ENCODE measurements at places on chromosomes 5 and 9.

- no peak for DNase-seq
These were observed 16.0 kb upstream of the PAPPA start for GRCh38 chr9:116137581-116137980.

DNA sequence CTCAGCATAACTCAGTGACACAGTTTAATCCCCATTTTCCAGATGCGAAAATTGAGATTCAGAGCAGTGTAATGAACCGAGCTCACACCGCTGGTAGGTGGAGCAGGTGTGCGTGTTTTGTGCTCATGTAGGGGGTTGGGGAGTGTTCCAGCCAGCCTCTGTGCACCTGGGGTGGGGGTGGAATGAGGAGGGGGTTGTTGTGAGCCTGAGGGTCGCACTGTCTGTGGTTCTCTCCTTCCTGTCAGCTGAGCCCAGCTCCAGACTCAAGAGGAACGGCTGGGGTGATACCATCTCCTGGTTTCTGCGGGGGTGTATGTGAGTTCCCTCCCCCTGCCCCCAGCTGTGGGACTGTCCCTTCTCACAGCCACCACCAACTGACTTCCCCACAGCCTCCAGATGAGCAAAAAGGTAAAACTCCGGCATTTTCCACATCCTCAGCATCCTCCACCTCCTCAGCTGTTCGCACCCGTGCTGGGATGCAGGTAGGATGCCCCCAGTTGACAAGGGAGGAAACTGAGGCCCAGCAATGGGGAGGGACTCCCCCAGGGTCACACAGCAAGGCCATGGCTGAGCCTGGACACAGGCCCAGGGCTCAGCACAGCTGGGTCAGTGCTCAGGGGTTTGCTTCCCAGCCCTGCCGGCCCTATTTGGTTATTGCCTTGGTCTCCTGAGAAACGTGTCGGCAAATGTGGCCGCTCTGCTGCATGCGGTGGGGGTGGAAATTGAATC is 2.1 kb downstream of the SH2D3C start:
- DNase-seq: no peak

DNA sequence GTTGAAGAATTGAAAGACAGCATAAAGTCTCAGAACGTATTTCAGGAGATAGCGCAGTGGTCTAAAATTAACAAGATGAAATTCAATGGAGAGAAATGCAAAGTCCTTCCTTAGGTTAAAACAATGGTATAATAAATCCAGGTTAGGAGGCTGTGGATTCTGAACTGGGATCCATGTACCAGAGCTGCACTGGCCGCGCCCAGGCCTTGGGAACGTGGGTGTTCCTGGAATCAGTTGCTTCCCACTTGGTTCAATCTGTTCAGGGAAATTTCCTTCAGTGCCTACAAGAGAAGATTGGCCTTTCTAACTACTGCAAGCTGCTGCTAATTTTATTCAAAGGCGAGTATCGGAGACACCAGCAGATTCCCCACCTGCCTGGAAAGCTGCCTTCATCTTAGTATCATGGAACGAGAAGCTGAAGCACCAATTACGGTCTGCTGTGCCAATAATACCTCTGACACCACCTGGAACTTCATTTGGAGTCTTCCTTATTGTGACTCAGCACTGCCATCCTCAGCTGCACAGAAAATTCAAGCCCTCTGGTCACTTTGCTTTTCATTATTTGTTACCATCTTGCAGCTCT is 14.3 kb upstream of the CTNND2 start:
- no peak for DNase-seq

DNA sequence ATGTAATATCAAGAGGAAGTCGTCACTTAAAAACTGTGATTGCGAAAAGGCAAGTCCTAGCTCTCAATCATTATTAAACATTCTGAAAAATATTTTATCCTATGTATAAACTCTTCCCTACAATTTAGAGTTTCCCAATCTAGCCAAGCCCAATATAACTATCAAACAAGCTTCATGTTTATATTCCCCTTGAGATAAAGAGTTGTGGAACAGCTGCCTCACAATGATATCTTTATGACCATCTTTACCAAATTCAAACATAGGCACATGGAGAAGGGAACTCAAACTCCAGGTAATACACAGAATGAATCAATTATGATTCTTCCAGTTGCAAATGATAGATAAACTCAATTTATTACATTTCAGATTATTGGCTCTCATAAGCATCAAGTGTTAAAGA is 1468.7 kb downstream of the EFNA5 start:
- no peak for DNase-seq

- peak; percentile 60 for DNase-seq
These were observed at the start of gene CKMT2 for GRCh38 chr5:81233080-81233634. TSS of gene CKMT2 (plus strand) at chr5:81233322. CDS start at chr5:81251133, 17,811 bp downstream.

DNA sequence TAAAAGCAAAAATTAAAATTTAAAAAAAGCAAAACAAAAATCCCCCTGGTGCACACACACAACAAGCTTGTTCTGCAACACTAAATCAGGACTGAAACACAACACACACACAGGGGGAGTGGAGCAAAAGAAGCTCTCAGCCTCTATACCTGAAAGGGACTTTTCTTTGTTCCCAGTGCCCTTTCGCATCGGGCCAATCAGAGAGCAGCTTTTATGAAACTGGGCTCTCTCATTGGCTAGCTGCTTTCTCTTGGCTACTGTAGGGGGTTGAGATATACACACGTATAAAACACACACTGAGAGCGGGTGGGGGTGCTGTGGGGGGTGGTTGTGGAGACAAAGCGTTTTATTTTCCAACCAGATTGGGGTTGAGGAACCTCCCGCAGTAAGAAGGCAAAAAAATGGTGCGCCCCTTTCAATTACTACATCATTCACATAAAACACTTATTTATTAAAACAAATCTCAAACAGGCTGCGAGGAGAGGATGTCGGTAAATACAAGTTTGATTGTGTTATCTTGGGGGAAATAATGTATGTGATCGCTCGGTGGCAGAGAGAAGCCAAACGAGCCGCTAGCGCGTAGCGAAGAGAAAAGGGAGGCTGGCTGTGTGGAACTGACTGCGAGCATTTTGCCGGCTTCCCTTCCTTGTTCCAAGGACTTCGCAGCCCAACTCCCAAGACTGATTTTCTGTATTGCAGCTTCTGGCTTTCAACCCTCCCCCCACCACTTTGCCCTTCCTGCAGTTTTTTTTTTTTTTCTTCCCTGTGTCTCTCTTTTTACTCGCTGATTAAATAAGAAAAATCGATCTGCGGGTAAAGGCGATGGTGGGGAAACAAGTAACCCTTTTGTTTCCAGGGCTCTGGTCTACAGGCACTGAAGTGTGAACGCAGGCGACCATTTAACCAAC is 2.5 kb upstream of the ZNF608 start:
- DNase-seq: peak; percentile 95

DNA sequence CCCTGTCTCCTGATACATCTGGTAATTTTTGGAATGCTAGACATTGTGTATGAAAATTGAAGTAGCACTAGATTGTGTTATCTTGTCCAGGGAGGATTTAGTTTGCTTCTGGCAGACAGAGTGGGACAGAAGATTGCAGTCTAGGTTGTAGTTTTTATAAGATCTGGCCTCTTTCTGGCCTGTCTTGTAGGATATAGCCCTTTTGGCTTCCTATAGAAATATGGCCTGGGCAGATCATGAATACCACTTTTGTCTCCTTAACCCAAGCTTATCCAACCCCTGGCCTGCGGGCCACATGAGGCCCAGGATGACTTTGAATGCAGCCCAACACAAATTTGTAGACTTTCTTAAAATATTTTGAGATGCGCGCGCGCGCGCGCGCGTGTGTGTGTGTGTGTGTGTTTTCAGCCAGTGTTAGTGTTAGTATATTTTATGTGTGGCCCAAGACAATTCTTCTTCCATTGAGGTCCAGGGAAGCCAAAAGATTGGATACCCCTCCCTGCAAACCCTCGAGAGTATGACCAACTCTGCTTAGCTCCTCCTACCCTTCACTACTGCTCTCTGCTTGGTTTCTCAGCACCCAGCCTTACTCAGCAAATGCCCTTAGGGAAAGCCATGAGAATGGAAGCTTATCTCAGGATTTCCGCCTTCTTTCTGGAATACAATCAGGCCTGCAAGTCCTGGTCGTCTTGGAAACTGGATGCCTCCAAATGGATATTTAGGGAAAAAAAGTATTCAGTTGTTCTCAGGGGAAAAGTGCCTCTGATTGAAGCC is 26.5 kb downstream of the ANKRD33B start:
- peak; percentile 96 for DNase-seq

- DNase-seq: no peak
These were observed 212.1 kb downstream of the IZUMO3 start for GRCh38 chr9:24333629-24334028.

- DNase-seq: peak; percentile 57
These were observed 78.9 kb upstream of the PAPPA start for GRCh38 chr9:116074658-116075057.

- peak; percentile 56 for DNase-seq
These were observed 212.4 kb upstream of the C9orf72 start for GRCh38 chr9:27785714-27786100.

GRCh38 chr9:137590469-137591383 is at the start of gene ZMYND19:
TSS of gene ZMYND19 (minus strand) at chr9:137590512. CDS start at chr9:137590263, 249 bp downstream.
- peak; percentile 86 for DNase-seq

DNA sequence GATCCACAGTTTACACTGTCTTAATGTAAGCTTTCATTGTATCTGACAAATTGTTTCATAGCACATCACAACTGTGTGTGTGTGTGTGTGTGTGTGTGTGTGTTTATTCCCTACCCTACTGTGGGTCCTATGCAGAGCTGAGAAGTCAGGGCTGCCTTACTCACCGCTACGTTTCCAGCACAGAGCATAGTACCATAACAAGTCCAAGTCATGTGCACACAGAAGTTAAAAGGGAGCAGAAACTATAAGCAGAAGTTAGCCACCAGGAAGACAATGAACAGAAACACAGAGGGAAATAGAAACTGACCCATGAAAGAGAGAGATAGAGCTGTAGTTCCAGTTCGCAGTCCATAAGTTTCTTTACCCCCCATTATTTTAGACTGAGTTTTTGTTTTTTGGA is 38.2 kb upstream of the DMXL1 start:
- DNase-seq: no peak

DNA sequence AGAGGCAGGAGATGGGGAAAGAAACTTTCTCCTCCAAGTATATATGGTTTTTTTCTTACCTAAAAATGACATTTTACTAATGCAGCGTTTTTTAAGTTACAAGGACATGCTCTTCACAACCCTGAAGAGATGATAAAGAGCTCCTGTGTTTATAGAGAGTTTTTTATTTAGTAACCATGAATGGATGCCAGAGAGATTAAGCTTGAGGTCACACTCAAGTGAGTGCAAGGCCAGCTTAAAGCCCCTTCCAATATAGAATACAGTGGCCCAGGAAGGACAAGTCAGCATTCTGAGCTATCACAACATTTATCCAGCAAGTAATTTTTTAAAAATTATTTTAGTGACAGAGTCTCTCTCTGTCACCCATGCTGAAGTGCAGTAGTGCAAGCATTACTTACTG is 6.7 kb upstream of the HAVCR2 start:
- DNase-seq: no peak

- DNase-seq: no peak
These were observed 19.3 kb upstream of the CARTPT start for GRCh38 chr5:71699751-71700150.

- DNase-seq: no peak
These were observed 75.6 kb downstream of the LRSAM1 start for GRCh38 chr9:127526655-127527559.

- DNase-seq: no peak
These were observed 62.7 kb downstream of the MEGF10 start for GRCh38 chr5:127353327-127353726.

DNA sequence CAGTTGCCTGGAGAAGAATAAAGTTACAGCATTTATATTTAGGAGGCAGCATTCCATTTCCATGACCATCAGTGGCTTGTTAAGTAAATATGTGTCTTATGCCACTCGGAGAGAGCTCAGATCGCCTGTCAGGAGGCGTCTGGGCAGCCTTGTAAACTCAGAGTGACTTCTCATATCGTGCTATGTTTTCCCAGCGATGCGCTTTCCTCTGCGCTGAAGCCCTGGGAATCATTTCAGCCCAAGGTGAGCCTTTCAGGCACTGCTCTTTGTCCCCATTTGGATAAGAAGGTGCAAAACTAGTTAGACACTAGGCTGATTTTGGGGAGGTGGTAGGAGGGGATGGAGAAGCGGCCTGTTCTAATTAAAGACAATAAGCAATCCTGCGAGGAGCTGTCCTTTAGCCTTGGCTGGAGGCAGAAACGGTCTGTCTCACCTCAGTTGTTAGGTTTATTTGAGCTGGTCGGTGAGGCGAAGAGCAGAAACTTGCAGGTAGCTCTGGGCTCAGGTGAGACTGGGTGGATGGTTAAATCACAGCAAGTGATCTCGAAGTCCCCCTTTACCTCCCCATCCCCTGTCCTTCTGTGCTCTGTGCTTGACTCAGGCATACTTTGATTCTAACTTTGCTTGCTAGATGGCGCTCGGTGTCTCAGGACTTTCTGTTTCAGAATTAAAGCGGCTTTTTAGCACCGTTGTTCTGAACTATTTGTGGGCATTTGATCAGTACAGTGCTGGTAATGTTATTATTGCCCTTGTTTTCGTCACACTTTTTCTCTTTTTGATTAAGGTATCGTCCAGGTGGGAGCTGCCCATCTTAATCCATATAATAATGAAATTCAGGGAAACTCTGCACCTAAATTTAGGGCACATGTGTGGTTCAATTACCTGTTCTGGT is 24.6 kb downstream of the NR2F1 start:
- DNase-seq: peak; percentile 74

DNA sequence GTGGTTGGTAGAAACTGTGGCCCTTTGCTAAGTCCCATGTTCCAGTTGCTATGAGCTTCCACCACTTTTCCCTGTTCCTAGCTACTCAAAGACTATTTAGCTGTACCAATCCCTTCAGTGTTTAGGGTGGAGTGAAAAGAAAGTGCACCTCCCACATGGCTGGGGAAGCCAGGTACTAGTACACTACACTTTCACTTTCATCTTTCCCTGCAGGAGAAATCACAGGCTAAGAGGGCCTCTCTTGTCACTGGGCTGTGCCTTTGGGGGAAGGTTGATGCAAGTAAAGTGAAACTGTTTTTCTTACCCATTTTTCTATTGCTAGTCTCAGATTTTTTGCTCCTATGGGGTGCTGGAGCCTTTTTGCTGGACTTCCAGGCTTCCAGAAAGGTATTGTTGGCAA is 33.5 kb upstream of the CKS2 start:
- peak; percentile 20 for DNase-seq

GRCh38 chr5:3943859-3944258 is 348.2 kb downstream of the IRX1 start:
- no peak for DNase-seq

DNA sequence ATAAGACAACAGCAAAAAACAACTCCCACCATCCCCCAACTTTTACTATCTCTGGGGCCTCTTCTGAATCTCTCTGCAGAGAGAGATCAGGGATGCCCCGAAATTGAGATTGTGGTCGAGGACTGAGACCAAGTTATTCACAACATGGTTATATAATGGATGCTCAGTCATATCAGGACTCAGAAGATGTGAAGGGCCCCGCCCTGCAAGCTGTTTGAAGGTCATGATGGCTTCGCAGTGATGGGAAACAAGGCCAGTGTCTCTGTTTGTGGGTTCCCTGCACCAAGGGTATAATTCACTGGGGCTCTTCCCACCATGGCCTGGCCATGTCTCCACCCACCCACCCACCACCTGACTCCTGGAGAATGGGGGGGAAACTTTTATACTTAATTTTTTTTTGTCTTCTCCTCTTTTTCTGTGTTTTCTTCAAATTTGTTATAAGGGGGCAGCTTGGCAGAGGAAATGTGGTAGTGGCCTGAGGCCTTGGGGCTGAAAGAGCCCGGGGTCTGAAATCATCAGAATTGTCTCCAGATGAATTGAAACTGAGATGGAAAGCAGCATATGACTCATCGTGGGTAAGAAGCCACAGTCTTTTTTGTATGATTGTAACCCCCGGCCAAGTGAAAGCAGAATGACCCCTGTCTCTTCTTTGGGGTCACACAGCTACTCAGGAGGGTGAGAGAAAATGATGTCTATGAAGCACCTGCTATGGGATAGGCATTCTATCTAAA is 15.0 kb upstream of the TEX48 start:
- no peak for DNase-seq

- no peak for DNase-seq
These were observed 326.9 kb upstream of the PUM3 start for GRCh38 chr9:3170819-3171218.

All from fibroblast of pulmonary artery (primary cell).